ENCODE measurements at places on chromosomes 1 and 21.
A peak's percentile ranks its signal among the peaks of the same experiment; 100 is the strongest.

DNA sequence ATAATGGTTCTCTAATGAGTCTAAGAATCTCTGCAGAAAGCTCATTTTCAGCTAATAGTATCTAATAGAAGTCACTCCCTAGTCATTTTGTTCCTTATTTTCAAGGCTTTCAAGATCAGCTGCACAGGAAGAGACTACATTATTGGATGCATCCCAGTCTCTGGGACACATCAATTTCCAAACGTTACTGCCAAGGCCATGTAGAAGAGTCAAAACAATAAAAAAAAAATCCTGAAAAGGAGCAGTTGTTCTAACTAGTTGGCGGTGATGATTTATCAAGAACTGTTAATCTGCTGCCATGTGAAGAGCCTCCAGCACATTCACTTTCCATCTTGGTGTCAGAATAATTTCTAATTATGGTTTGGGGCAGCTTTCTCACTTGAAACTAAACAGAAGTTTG lies 5.7 kb downstream of the DDAH1 start:
- DNase-seq, result no peak

DNA sequence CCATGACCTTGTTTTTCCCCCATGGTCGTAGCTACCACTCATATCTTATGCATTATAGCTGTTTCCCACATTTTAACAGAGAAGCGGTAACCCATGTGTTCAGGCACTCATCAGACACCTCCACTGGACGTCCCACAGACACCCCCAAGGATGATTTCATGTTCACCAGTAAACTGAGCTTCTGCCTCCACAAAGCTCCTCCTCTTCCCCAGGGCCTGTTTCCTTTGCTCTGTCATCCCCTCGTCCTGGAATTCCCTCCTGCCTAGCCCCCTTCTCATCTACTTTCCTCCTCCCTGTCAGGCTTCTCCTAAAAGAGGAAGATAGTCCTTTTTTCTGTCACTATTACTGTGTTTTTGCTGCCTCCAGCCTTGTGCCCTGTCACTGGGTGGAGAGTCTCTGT lies 111.2 kb downstream of the OMA1 start:
- no peak for DNase-seq

GRCh38 chr1:165829888-165830287 lies 2.5 kb downstream of the UCK2 start:
- no peak for DNase-seq

DNA sequence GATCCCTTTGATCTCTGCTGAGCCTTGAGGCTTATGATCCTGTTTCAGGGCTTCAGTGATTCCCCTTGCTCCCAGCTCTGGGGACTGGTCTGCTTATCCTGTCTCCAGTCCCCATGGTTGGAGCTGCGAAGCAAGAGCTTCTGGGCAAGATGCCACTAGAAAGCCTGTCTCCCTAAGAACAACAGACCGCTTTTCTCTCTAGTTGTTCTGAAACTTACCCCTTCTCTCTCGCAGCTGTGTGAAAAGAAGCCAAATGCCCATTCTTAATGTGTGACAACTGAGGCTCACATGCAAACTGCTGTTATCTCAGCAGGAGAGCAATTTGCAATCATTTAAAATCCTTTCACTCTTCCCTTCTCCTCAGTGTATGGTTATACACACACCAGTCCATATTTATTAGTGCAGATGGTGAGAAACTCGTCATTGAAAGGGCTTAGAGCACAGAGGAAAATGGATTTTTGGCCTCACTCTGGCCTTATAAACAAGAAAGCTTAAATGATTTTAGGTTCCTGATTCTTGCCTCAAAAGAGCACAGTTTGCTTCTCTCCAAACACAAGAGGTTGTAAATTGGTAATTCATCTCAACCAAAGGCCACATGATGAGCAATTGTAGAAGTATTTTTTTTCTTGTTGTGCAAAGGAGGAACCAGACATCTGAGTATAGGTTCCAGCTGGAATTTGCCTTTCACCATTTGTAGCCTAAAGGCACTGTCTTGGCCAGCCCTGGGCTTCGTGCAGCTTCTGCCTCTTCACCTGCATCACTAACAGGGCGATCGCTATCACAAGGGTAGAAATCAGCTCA lies 179.2 kb upstream of the LMO4 start:
- no peak for DNase-seq

DNA sequence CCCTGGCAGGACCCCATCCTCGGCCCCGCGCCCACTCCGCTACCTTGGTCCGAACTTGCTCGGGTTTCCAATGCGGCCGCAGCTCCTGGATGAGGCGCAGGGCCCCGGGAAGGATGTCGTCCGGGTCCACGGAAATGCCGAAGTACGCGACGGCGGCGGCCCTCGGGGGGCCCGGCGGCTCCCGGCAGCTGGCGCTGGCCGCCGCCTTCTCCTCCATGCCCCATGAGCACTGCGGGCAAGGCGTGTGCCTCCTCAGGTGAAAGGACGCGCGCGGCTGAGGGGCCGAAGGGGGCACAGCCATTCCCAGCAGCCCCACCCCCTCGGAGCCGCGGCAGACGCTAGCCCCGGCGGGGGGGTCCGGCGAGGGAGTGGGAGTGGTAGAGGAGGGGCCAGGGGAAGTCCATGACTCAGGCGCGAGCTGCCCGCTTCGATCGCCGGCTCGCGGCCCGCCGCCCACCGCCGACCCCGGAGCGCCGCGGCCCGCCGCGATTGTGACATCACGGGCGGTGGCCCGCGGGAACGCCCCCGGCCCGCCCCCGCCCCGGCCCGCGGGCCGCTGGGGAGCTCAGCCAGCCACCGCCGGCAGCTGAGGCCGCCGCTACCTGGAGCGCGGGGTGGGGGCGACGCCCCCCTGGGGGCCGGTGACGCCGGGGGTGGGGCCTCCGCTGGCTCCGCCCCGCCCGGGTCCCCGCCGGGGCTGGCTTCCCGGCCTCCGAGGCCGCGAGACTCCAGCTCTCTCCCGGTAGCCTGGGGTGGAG lies at the start of gene ETNK2:
TSS of gene ETNK2 (minus strand) at position 493 of the 758 bp plus-strand sequence. CDS start at position 301, 192 bp downstream.
- DNase-seq, result peak; percentile 45

DNA sequence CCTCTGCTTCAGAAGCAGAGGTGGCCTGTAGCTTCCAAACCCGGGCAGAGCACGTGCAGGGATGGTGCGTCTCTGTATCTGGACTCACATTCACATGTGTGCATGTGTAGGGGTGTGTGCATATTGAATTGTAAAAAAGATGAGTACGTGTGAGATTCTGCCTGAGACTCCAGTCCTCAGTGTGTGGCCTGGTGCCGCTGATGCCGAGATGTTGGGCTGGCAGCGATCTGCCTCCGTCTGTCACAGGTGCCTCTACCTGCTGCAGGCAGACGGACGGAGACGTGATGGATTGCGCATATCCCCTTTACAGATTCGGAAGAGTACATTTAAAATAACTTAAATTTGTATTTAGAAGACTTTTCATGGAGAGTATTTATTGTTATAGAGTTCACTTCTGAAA lies 53.6 kb downstream of the ADARB1 start:
- DNase-seq, result no peak

DNA sequence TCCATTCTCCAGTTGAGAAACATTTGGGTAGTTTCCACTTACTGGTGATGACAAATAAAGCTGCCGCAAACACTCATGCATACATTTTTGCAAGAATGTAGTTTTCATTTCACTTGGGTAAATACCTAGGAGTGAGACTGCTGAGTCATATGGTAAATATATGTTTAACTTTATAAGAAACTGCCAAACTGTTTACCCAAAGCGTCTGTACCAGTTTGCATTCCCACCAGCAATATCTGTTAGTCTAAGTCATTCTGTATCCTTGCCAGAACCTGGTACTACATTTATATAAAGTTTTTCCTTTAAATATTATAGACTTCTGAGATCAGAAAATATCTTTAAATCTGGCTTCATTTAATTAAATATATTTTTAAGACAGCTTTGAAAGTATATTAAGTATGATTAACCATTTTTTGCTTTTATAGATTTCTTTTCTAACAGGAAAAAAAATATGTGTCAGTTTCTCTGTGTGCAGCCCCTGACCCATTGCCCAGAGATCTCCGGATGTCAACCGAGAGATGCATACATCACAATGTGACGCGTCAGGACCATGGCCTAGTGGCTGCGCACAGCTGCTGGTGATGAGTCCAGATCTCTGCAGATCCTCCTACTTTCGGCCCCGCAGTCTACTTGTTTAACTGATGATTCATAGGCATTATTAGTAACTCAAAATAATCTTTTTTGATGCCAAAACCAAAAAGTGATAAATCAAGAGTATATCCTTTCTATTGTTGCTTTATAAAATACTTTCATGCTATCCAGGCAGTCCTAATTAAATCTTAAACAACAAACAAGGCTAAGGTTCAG lies 227.1 kb upstream of the MAP1LC3C start:
- no peak for DNase-seq

- DNase-seq, result no peak
Measured at GRCh38 chr1:39614488-39614887, 25.0 kb downstream of the HEYL start.

DNA sequence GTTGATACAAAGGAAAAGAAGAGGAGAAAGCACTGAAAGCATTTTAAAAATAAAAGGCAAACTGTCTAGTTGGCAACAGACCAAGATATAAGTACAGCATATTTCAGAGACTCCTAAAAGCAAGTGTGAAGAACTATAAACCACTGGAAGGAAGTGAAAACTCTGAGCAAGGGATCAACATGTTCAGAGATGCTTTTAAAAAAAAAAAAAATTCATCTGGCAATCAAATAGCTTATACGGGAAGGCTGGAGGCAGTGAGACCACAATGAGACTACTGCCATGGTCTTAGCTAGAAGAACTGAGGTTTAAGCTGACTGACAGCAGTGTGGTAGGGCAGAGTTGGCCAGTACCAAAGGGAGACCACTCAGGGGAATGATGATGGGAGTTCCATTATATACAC lies 124.3 kb downstream of the VAV3 start:
- DNase-seq, result no peak

- DNase-seq, result no peak
Measured at GRCh38 chr1:232110281-232111090, 483.9 kb downstream of the DISC1 start.

DNA sequence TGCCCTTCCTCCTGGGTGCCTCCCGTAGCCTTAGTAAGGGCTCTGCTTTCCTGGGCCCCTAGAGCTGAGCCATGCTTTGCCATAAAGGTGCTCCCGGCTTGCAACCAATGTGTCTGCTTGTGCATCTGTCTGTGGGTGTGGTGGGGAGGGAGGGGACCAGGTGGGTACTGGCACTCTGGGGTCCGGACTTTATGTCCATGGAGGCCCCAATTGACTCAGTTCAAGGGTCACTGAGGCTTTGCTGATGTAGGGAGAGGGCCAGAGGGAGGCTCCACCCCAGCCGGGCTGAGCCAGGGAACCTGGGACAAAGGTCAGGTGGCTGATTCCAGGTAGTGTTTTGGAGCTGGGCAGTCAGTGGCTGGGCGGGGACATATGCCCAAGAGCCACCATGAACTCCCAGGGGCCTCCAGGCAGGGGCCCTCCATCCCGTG lies 15.0 kb downstream of the TNFRSF25 start:
- DNase-seq, result no peak

GRCh38 chr1:245621589-245621988 lies 466.8 kb downstream of the KIF26B start:
- no peak for DNase-seq

GRCh38 chr1:43864111-43865045 lies 69.2 kb upstream of the ARTN start:
- DNase-seq, result no peak

GRCh38 chr1:230781131-230781530 lies 33.9 kb downstream of the CAPN9 start:
- DNase-seq, result no peak

Data from CD8-positive, alpha-beta T cell (primary cell).